ENCODE measurements at places on chromosomes 1 and 21.

- no peak for DNase-seq
Measured at GRCh38 chr1:229839800-229840199, 213.8 kb downstream of the URB2 start.

GRCh38 chr1:43549921-43550597 lies 19.4 kb downstream of the PTPRF start:
- DNase-seq, result peak; percentile 42

- no peak for DNase-seq
Measured at GRCh38 chr1:183685112-183685713, 32.1 kb upstream of the APOBEC4 start.

GRCh38 chr1:116947092-116947860 lies 37.6 kb downstream of the PTGFRN start:
- no peak for DNase-seq

- peak; percentile 13 for DNase-seq
Measured at GRCh38 chr1:10074059-10074851, 41.5 kb downstream of the UBE4B start.

- DNase-seq, result no peak
Measured at GRCh38 chr1:206971029-206971655, 882 bp upstream of the FCAMR start.

GRCh38 chr21:33067457-33067856 lies 2.5 kb upstream of the OLIG1 start:
- no peak for DNase-seq

DNA sequence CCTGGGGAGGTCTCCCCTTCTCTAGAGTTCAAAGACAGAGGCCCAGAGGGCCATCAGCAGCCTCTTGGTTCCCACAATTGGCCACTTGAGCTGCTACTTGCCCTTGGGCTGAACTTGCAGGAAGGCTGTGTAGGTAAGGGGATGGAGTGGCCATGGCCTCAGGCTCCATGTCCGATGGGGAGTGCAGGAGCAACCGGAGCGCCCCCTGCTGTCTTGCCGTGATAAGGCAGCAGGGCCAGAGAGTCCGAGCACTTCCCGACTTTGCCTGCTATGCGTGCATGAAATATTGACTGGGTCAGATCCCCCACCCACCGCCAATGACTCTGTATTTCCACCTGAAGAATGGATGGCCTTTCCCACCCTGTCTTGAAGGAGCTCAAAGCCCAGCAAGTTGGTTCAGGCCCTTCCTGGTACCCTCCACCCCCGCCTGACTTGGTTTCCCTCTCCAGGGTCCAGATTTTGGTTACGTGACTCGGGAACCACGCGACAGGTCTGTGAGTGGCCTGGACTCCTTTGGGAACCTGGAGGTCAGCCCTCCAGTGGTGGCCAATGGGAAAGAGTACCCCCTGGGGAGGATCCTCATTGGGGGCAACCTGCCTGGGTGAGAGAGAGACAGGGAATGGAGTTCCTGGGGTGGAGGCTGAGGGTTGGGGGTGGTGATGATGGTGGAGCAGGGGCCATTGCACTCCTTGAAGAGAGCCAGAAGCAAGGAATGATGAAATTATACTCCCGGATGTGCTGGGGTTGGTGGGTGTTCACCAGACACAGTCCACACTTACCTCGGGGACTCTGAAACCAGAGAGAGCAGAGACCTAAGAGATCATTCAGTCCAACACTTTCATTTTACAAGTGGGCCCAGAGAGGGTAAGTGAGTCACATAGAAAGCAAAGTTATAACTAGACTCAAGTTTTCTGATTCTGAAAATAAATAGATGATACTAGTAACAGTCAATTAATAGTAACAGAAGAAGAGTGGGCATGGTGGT lies 25.6 kb downstream of the PADI3 start:
- peak; percentile 53 for DNase-seq

- no peak for DNase-seq
Measured at GRCh38 chr1:35533586-35533985, 23.6 kb downstream of the KIAA0319L start.

DNA sequence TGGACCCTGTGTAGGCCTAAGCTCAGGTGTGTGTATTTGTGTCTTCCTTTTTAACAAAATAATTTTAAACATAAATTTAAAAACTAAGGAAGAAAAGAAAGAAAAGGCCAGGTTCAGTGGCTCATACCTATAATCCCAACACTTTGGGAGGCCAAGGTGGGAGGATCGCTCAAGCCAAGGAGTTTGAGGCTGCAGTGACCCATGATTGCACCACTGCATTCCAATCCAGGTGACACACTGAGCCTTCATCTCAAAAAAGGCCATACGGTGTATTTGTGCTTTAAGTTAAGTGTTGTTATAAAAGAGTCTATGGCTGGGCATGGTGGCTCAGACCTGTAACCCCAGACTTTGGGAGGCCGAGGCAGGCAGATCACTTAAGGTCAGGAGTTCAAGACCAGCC lies 8.3 kb downstream of the RAB3B start:
- DNase-seq, result no peak

DNA sequence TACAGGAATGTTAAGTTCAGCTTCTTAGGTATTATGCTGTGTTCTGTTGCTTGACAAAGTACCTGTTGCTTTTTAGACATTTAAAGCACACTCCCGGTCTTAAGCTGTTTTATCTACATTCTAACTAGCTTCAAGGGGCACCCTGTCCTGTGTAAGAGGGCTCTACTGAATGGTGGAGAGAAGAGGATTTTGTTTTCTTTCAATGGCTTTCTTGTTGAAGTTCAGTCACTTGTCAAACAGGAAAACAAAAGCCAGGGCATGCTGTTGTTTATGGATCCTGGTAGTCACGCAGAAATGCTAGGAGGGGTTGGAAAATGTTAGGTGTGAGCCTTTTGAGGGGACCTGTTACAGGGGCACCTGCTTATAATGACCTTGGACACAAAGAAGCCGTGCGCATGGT lies 30.7 kb downstream of the PGM1 start:
- no peak for DNase-seq

- no peak for DNase-seq
Measured at GRCh38 chr1:114892194-114892918, 37.7 kb downstream of the SYCP1 start.

DNA sequence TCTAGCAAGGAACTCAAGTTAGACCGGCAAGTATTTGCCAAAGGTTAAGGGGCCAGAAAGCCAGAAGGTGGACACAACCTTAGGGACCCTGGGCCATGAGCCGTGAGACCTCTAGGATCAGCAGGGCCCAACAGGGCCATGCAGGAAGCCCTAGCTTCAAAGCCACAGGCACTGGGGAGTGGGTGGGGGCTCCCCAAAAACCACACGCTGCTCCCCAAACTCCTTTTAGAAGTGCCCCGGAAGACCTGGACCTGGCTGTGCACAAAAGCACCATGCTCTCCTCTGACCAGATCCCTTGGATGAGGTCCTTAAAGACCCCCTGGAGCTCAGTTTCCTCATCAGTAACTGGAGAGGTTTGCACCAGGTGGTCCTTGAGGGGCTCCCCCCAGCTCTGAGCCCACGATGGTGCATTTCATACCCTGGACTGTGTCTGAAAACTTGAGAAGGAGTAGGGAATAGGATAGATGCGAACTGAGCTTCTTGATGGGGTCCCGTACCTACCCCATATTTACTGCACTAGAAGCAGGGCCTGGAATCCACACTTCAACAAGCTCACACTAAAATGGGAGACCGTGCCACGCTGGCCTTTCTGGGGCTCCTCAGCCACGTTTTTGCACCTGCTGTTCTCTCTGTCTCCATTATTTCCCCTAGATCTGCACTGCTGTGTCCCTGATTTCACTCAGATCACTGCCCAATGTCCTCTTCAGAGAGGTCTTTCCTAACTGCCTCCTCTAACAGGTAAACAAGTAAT lies 40.6 kb upstream of the LBR start:
- DNase-seq, result no peak

- peak; percentile 55 for DNase-seq
Measured at GRCh38 chr1:145846201-145846612, 777 bp downstream of the NUDT17 start.

DNA sequence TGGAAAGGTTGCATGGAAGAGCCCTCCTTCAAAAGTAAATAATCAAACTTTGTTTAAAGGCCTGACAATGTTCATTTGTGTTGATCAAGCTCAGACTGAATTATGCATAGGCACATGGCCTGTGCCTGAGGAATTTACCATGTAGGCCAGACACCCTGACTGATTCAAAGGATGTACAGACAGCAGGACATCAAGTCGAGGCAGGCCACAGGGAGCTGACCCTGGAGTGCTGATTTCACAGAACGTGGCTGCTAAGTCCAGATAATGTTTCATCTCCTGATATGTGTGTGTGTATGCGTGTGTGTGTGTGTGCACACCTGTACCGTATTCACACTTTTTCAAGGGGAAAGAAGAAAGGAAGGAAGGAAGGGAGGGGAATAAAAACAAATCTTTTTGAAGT lies 34.1 kb downstream of the NAV1 start:
- DNase-seq, result no peak

DNA sequence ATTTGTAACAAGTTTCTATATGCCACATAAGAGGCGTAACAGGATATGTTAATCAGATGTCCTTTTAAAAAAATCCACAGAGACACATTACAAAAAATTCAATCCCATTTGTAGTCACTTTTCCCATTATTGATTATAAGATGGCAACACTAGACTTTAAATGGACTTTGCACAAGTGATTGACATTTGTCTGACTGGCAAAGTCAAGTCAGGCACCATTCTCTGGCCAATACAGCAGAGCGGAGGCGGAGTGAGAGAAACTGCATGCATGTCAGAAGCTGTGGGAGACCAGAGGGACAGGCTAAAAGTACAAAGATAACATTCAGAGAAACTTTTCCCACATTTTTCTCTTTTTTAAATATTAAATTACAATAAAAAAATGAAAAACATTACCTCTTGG lies 28.1 kb upstream of the RGS5 start:
- no peak for DNase-seq

DNA sequence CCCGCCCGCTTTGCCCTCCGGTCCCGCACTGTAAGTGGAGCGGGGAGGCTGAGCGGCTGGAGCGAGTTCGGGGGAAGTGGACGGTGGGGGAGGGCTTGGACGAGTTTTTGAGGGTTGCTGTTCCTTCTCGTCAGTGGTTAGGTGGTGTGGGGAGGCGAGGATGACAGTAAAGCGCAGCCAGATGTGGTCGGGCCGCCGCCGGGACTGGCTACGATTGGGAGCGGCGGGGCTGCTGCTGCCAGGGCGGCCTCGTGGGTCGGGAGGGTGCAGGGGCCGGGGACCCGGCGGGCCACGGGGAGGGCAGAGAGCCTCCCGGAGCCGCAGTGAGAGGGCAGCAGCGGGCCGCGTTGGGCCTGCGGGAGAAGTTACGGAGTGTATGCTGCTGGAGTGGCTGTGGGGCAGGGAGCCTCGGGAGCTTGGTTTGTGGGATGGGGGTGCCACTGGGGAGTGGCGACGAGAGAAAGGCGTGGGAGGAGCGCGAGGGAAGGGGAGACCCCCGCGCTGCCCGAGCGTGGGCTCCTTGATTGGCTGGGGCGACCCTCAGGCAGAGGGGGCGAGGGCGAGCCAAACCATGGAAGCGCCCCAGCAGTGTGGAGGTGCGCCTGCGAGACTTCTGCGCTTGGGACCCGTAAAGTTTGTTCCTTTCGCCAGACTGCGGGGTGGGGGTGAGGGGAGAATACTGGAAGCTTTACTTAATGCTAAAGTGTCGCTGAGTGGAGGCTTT lies 2.1 kb downstream of the ADGRL2 start:
- DNase-seq, result peak; percentile 24

GRCh38 chr1:218369688-218370511 lies 24.8 kb downstream of the TGFB2 start:
- DNase-seq, result no peak

DNA sequence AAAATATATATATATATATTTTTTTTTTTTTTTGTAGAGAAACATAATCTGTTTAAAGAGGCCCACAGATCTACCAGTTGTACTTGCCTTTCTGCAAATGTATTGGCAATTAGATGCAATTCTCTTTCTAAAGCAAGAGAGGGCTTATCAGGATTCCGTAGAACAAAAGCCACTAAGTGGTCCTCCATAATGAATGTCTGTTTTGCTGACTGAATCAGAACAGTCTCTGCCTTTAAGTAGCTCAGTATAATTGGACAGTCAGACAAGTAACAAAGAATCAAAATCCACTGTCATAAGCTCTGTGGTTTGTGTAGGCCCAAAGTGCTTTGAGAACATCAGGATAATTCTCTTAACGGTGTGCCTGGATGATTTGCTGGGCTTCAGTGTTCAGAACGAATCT lies 17.3 kb downstream of the SARS1 start:
- DNase-seq, result no peak

DNA sequence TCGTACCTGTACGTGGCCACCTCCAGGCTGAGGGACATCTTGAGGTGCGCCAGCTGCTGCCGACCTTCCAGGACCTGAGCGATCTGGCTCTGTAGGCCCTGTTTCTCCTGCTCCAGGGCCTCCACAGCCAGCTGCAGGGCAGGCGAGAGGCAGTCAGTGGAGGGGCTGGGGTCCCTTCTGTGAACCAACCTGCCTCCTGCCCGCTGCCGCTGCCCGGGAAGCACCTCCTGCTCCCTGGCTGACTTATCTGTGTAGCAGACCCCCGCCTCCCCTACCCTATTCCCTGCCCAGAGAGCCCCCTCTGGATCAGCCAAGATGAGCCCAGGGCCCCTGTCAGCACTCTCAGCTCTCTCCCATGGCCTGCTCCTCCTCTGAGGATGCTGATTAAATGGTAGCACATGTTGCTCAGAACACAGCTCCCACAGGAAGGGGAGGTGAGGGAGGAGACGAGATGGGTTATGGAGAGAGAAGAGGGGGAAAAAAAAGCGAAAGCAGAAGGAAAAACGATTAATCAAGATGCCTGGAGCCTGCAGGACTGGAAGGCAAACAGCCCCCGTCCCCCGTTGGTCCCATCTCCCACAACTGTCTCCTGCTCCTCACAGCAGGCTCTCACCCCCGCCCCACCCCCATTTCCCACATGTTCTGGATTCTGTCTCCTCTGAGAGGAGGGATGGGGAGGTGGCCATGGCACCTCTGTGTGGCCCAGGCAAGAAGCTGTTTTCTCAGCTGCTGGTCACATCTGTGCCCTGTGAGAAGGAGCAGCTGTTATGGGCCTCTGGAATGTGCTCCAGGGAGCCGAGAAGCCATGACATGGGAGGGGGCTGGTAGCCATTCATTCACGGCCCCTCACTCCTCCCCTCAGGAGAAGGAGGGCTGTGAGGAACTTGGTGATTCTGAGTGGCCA lies 1.7 kb downstream of the NES start:
- no peak for DNase-seq

DNA sequence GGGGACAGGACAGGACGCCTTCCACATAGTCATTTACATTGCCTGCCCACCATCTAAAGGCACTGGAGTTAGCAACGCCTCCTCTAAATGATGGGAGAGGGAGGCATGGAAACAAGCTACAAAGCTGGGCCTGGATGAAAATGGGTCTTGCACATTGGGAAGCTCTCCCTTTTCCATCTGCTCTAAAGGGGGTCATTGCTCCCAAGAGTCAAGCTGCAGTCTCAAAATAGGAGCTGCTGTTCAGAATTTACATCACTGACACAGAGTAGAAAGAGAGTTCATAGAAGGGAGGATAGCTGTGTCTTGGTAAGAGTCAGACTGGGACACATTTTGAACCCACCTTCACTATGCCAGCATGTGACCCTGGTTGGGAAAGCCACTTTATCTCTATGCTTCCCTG lies 26.6 kb downstream of the RCSD1 start:
- DNase-seq, result no peak

DNA sequence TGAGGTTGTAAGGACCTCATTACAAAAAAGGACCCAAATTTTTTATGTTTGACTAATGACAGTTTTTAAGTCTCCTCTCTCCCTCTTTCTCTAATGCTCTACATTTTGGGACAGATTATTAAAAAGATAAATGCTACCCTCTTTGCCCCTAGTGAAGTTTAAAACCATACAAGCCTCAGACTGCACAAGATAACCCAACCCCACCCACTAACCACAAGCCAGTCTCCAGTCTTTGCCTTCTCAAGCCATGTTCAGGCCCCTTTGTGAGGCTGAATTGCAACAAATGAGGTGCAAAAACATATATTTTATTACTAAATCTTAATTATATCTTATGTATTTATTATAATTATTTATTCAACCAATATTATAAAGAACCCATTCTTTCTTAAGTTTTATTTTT lies 597.2 kb upstream of the BRINP3 start:
- DNase-seq, result no peak

Measured in GM06990 (cell line).